ENCODE measurements at places on chromosomes 11 and 22.

- no peak for DNase-seq
Observed at GRCh38 chr22:21622011-21622918, 7.6 kb downstream of the YDJC start.

DNA sequence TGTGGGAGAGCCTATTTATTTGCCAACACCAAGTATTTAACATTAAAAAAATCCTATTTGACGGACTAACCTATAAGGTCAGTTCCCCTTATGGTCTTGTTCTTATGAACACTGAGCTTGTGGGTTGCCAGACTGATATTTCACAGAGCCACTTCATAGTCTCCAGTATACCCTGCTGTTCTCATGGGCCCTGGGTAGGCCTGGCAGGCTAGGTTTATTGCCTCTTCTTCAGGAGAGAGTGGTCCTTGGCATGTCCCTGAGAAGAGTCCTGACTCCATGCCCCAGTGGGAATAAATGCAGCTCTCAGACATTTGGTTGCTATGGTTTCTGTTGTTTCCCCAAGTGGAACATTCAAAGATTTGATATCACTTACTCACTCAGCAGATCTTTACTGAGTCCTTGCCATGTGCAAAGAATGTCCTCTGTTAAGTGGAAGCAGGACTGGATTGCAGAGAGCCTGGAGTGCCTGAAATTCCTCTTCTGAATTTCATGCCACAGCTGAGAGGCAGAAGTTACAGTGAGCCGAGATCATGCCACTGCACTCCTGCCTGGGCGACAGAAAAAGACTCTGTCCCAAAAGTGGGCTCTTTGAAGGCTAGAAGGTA lies 15.7 kb downstream of the SLC5A1 start:
- no peak for DNase-seq

GRCh38 chr22:30701872-30702271 lies 7.2 kb downstream of the OSBP2 start:
- no peak for DNase-seq

DNA sequence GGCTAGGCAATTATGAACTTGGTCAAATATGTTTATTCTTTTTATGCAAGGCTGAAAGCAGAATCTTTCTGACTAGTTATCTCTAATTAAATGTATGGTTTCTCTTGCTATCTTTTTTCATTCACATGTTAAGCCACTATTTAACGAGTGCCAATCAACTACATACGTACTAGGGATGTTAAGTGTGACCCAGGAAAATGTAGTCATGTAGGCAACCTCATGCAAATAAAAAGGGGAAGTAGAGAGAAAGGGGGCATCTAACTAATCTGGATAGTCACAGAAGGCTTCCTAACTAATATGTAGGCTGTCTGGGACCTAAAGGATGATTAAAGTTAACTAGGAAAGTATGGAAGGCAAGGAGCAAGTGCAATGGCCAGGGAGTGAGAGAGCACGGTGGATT lies 23.5 kb downstream of the TBRG1 start:
- no peak for DNase-seq

- no peak for DNase-seq
Observed at GRCh38 chr11:108148556-108148955, 27.2 kb downstream of the ACAT1 start.

All from CD4-positive, alpha-beta T cell (primary cell).